ENCODE measurements at places on chromosomes 12 and 14.

GRCh38 chr12:103698752-103699560 lies 111.9 kb downstream of the STAB2 start:
- DNase-seq, result peak; percentile 38

DNA sequence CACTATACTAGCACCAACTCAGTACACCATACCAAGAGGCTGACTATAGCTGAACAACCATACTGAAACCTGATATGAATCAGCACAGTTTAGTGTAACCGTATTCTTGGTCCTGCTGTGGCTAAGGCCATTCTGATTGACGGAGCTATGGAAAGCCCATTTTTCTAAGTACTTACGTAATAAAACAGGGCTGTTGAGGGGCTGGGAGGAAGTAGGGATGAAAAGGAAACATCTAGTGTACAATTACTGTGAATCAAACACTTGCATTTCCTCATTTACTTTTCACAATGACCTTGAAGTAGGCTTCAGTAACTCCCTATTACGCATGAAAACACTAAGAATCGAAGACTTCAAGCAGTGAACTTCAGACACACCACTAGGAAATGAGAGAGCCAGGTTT lies 198.2 kb downstream of the BTG1 start:
- DNase-seq, result no peak

GRCh38 chr12:69062621-69063237 lies 129.8 kb upstream of the CPM start:
- no peak for DNase-seq

GRCh38 chr12:93376436-93377251 lies 1.1 kb upstream of the NUDT4 start:
- DNase-seq, result peak; percentile 37

GRCh38 chr14:22305607-22306006 lies 283.4 kb downstream of the DAD1 start:
- DNase-seq, result no peak

GRCh38 chr12:62284749-62285148 lies 24.5 kb downstream of the USP15 start:
- no peak for DNase-seq

GRCh38 chr14:74574090-74574433 lies 38.0 kb downstream of the LTBP2 start:
- no peak for DNase-seq

GRCh38 chr12:12171991-12172511 lies 94.8 kb downstream of the LRP6 start:
- no peak for DNase-seq

- DNase-seq, result peak; percentile 34
These were observed 371 bp downstream of the CHD8 start for GRCh38 chr14:21455592-21455911.
